ENCODE measurements at places on chromosomes 3 and 15.

DNA sequence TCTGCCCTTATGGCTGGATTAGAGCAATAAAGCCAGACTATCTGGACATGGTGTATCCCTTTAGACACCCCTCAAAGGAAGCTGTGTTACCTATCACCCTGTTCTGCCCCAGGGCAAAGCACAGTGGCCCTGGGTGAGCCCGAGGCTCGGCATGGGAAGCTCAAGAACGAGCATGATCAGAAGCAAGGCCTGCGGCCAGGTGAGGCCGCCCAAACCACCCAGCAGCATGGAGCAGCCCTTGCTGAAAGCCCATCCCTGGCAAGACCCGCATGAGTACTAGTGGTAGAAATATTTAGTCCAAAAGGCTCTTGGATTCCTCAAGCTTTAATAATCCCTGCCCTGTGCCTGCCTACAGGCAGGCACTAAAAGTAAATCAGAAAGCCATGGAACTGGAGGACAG lies 261.1 kb downstream of the MEX3B start:
- no peak for DNase-seq

- no peak for DNase-seq
Observed at GRCh38 chr15:75022783-75023180, 608 bp upstream of the PPCDC start.

DNA sequence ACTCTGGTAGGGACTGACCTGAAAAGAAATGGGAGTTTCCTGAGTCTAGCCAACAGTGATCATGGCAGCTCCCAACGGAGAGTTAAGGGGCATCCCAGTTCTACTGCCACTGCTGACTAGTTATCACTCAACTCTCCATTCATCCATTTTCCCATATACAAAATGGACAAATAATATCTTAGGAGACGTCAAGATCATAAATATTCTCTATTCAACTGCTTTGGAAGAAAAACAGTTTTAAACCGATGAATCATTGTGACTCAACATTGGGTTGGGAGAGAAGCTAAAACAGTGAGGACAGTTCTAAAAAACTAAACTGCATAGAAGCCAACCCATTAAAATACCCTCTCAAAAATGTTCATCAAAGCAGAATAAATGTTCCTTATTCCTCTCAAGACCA lies 57.6 kb upstream of the CHRM5 start:
- no peak for DNase-seq

GRCh38 chr3:189286188-189286587 lies 114.4 kb downstream of the TPRG1 start:
- no peak for DNase-seq

- no peak for DNase-seq
Observed at GRCh38 chr3:54705730-54706129, 222.1 kb downstream of the LRTM1 start.

- DNase-seq = no peak
Observed at GRCh38 chr3:153163756-153164550, 1.9 kb downstream of the RAP2B start.

GRCh38 chr15:44096596-44096995 lies 98.5 kb downstream of the FRMD5 start:
- DNase-seq = no peak

DNA sequence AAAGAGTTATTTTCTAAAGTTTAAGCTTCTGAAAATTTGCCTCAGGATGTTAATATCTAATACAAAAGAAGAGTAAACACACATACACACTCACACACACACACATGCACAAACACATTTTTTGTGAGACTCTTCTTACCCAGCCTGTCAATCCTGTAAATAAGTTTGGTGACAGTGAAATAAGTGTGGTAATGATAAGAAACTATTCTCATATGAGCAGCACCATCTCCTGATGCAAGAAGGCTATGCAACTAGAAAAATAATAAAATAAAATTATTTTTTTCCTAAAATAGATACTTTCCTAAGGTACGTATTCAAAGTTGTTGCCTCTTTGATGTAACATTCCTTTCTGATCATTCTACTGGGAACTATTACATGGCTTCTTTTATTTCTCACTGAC lies 155.1 kb downstream of the MECOM start:
- DNase-seq = no peak

GRCh38 chr15:41851755-41852370 lies 13.2 kb downstream of the PLA2G4B start:
- no peak for DNase-seq

GRCh38 chr3:37367436-37367835 lies 193.1 kb upstream of the LRRFIP2 start:
- DNase-seq = no peak

DNA sequence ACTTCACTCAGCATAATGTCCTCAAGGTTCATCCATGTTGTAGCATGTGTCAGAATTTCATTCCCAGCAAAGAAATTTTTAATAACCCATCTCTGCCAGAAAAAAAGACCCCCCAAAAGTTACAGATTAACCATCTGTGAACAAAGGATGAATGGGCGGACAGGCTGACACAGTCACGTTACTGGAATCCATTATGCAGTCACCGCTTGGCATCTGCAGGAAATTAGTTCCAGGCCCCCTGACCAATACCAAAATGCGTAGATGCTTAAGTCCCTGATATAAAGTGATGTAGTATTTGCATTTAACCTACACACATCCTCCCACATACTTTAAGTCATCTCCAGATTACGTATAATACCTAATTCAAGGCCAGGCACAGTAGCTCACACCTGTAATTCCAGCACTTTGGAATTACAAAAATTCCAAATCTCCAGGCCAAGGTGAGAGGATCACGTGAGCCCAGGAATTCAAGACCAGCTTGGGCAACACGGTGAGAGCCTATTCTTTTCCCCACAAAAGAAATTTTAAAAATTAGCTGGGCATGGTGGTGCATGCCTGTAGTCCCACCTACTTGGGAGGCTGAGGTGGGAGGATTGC lies 1.5 kb upstream of the SLC12A8 start:
- no peak for DNase-seq

GRCh38 chr3:42871592-42872196 lies 4.0 kb downstream of the CYP8B1 start:
- no peak for DNase-seq

- DNase-seq = no peak
Observed at GRCh38 chr3:151558661-151559060, 97.8 kb upstream of the IGSF10 start.

DNA sequence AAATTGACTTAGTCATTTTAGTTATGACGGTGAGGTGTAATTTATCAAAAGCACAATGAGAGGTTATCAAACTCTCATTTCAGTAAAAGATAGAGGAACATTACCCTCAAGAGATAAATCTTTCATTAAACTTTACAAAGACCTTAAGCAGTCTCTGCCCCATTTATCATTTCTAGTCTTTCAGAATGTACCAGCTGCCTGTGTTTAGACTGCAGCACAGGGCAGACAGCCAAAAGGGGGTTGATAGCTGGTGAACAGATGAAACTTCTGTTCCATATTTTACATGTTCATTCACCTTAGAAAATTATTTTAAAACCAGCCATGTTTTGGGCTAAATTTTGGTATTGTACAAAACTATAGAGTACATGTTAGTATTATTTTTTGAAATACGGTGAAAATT lies 514.6 kb upstream of the CNTN3 start:
- DNase-seq = no peak

GRCh38 chr3:51974963-51975851 lies at the start of gene ABHD14A:
Gene ABHD14A (plus strand): TSS chr3:51975064. CDS start chr3:51975136, 72 bp downstream.
- DNase-seq = peak; percentile 49

GRCh38 chr3:22089284-22089683 lies 338.3 kb upstream of the ZNF385D start:
- DNase-seq = no peak

DNA sequence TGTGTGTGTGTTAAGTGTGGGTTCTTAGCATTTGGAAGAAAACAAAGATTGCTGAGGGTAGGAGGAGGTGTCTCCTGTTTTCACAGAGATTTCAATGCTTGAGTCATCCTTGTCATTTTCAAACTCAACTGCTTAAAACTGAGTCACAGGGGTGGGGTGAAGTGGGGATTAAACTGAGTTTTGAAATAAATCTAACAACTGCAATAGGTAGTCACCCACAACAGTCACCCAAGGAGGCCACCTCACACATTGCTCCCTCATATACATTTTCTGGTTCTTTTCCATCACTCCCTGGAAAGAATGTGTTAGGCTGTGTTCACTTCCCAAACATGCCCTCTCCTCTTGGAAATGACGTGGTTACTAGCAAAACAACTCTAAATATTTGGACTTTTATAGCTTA lies 187.7 kb upstream of the CMC1 start:
- no peak for DNase-seq

DNA sequence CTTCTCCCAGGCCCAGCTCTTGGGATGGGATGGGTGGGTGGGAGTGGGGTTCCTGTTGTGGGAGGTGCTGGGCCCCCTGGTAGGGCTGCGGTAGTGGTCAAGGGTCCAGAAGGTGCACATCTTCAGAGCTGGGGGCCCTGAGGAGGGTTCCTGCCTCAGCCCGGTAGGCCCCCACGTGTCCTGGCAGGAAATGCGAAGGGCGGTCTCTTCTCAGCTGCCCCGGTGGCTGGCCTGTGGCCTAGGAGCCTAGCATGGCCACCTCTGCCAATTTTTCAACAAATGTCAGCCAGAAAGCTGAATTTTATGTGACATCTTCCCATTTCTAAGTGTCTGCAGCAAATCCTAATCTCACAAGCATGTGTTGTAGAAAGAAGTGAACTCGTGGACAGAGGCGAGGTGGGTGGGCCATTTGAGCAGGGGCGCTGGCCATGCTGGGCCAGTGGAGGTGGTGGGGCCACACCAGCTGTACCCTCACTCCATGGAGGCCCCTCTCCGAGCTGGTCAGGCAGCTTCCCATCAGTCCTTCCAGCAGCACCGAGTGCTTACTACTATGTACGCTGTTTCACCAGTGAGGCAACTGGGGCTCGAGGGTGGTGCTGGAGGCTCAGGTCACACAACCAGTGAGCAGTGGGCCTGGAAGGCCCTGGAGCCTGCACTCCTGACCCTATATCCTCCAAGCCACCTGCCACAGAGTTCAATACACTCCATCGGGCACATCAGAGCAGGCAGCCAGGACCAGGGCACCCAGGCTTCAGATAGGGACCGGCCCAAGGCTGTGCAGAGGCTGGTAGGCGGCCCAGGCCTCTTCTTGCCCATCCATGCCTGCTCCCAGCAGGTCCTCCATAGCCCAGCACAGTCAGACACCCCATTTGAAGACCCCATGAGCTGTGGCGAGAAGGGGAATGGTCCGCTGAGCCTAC lies 23.2 kb downstream of the FBLN2 start:
- DNase-seq = no peak

DNA sequence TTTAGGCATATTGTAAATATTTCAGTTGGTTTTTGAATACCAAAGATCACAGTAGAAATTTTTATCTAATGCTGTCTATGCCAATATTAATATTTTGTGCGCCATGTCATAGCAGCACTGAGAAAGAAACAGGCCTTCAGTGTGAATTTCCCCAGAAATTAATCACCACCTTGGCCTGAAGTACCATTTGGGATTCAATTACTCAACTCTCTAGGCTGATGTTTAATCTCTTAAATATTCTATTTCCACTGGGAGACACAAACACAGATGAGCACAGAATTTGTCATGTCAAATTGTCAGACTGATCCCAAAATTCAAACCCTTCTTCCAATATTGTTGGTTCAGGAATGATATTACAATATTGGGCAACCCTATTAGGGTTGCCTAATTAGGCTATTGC lies 509.3 kb downstream of the ROBO1 start:
- no peak for DNase-seq

GRCh38 chr3:55690726-55691125 lies 203.6 kb upstream of the WNT5A start:
- no peak for DNase-seq

DNA sequence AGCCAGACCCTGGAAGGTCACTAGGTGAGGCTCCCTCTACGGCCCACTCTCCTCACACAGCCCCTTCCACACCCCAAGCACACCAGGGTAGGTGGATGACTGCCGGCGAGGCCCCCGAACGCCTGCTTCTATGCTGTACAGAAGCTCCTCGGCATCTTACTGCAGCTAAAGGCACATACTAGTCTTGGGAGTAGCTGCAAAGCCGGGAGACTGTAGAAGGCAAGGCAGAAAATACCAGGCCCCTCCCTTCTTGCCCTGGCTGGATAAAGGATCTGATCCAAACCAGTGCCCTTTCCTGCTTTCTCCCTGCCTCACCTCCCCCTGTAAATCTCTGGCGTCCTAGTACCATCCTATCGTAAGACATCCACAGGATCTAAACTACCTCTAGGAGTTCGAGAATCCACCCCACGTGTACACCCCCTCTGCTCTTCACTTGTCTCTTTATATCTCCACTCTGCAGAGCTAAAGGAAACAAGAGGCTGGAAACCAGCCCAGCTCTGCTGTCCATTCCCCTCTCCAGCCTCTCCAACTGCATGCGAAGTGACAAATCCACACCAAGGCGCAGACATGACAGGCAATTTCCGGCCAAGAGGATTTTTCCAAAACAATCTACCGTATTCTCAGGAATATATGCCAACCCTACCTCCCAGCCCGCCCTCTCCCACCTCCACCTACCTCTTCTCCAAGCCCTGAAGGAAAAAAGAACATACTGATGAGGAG lies 11.8 kb downstream of the TNK2 start:
- no peak for DNase-seq

GRCh38 chr15:69031013-69032001 lies 16.8 kb downstream of the NOX5 start:
- no peak for DNase-seq

- DNase-seq = no peak
Observed at GRCh38 chr3:40427045-40427669, 30.0 kb upstream of the RPL14 start.

DNA sequence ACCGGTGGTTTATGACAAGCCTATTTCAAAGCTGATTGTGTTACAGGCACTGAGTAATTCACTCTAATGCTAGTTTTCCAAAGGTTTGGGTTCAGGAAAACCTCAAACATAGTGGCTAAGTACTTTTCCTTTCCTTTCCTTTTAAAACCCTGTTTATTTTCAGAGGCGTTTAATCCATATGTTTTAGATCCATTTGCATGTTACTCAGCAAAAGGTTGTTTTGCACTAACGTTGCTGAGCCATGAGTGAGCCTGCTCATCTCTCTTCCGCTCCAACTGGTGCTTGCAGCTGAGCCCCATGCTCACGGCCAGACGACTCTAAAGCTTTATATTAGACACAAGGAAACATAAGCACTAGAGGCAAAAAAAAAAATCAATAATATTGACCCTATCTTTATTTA lies 9.4 kb downstream of the CEMIP start:
- no peak for DNase-seq

GRCh38 chr3:4596612-4597011 lies 103.5 kb downstream of the ITPR1 start:
- no peak for DNase-seq

- DNase-seq = no peak
Observed at GRCh38 chr3:127423856-127424765, 136.3 kb upstream of the PRR20G start.

- DNase-seq = no peak
Observed at GRCh38 chr15:48388910-48389309, 57.7 kb downstream of the DUT start.

- no peak for DNase-seq
Observed at GRCh38 chr3:69181592-69182211, 59.3 kb upstream of the LMOD3 start.

DNA sequence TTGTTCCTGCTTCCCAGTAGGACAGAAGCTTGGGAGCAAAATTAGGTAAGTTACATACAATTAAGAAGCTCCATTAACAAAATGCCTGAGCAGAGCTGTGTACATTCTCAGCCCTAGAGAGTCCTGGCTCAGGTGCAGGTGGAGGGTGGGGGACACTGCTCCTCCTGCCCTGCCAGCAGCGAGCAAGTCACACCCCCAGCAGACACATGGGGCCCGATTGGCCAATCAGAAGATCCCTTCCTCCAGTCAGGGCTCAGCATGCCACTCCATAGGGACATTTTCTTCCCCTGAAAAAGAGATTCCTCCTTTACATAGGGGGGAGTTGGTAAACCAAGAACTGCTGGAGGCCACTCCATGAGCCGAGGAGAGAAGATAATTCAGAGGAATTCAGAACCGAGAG lies 62.1 kb downstream of the PLXNA1 start:
- no peak for DNase-seq
